Liver (tissue), 10 donors: ENCODE measurements at places on chromosomes 7 and 10.

- no peak overlapping the region for H3K4me3 ChIP-seq
- H3K27ac ChIP-seq, result no peak overlapping the region
- no peaks in the 10 kb centered on the region for H3K4me1 ChIP-seq
- H3K27me3 ChIP-seq, result no peaks in the 10 kb centered on the region
- no peaks in the 10 kb centered on the region for H3K36me3 ChIP-seq
Observed at GRCh38 chr7:111647881-111648280, 85.6 kb upstream of the IMMP2L start.

- no peaks in the 10 kb centered on the region for H3K36me3 ChIP-seq
- no peak overlapping the region for H3K4me3 ChIP-seq
- H3K4me1 ChIP-seq, result no peaks in the 10 kb centered on the region
- no peaks in the 10 kb centered on the region for H3K27me3 ChIP-seq
- DNase-seq, result no peak
Observed at GRCh38 chr10:128095753-128096469, 30.3 kb downstream of the MKI67 start.

GRCh38 chr7:120792091-120792860 is 65.7 kb downstream of the TSPAN12 start:
- H3K27ac ChIP-seq, result no peak overlapping the region
- H3K4me1 ChIP-seq, result no peaks in the 10 kb centered on the region
- H3K36me3 ChIP-seq, result peaks cover 2% of the 10 kb centered on the region

GRCh38 chr7:69708857-69709256 is 110.6 kb downstream of the AUTS2 start:
- no peak overlapping the region for H3K4me3 ChIP-seq
- no peaks in the 10 kb centered on the region for H3K27me3 ChIP-seq
- no peak overlapping the region for H3K27ac ChIP-seq
- DNase-seq, result no peak

GRCh38 chr7:132291481-132291880 is 284.8 kb downstream of the PLXNA4 start:
- no peak overlapping the region for H3K4me3 ChIP-seq
- H3K27me3 ChIP-seq, result no peaks in the 10 kb centered on the region

GRCh38 chr10:61910226-61910805 is 8.8 kb downstream of the ARID5B start:
- no peak overlapping the region for H3K27ac ChIP-seq
- peaks cover 2% of the 10 kb centered on the region for H3K4me1 ChIP-seq
- no peak for DNase-seq
- no peaks in the 10 kb centered on the region for H3K27me3 ChIP-seq

- H3K27me3 ChIP-seq, result no peaks in the 10 kb centered on the region
- no peak for DNase-seq
- H3K4me3 ChIP-seq, result peak overlapping the region; percentile 5
- no peaks in the 10 kb centered on the region for H3K36me3 ChIP-seq
Observed at GRCh38 chr7:39609113-39609934, 14.0 kb upstream of the RALA start.

- no peaks in the 10 kb centered on the region for H3K36me3 ChIP-seq
- H3K27me3 ChIP-seq, result no peaks in the 10 kb centered on the region
- no peak for DNase-seq
- H3K4me3 ChIP-seq, result no peak overlapping the region
- no peaks in the 10 kb centered on the region for H3K4me1 ChIP-seq
Observed at GRCh38 chr7:46772776-46773175, 809.1 kb downstream of the TNS3 start.

GRCh38 chr10:126294451-126294850 is 93.8 kb downstream of the ADAM12 start:
- H3K4me1 ChIP-seq, result no peaks in the 10 kb centered on the region
- no peak overlapping the region for H3K27ac ChIP-seq
- no peaks in the 10 kb centered on the region for H3K36me3 ChIP-seq
- H3K27me3 ChIP-seq, result no peaks in the 10 kb centered on the region
- H3K4me3 ChIP-seq, result no peak overlapping the region
- DNase-seq, result no peak

- no peak overlapping the region for H3K4me3 ChIP-seq
- no peak overlapping the region for H3K27ac ChIP-seq
- no peaks in the 10 kb centered on the region for H3K36me3 ChIP-seq
- H3K4me1 ChIP-seq, result no peaks in the 10 kb centered on the region
Observed at GRCh38 chr7:106681815-106682495, 21.0 kb upstream of the CCDC71L start.

GRCh38 chr7:92092210-92092609 is 42.1 kb downstream of the CYP51A1 start:
- no peak overlapping the region for H3K27ac ChIP-seq
- peaks cover 63% of the 10 kb centered on the region for H3K36me3 ChIP-seq
- no peak for DNase-seq
- no peaks in the 10 kb centered on the region for H3K4me1 ChIP-seq
- H3K4me3 ChIP-seq, result no peak overlapping the region

GRCh38 chr10:9668411-9668810 is 1349.3 kb upstream of the CELF2 start:
- no peaks in the 10 kb centered on the region for H3K36me3 ChIP-seq
- H3K4me1 ChIP-seq, result no peaks in the 10 kb centered on the region
- no peak overlapping the region for H3K27ac ChIP-seq
- no peak for DNase-seq
- H3K4me3 ChIP-seq, result no peak overlapping the region
